ENCODE measurements at places on chromosomes 4 and X.
A peak's percentile ranks its signal among the peaks of the same experiment; 100 is the strongest.

GRCh38 chr4:170169699-170170098 lies 79.9 kb upstream of the AADAT start:
- DNase-seq, result no peak

DNA sequence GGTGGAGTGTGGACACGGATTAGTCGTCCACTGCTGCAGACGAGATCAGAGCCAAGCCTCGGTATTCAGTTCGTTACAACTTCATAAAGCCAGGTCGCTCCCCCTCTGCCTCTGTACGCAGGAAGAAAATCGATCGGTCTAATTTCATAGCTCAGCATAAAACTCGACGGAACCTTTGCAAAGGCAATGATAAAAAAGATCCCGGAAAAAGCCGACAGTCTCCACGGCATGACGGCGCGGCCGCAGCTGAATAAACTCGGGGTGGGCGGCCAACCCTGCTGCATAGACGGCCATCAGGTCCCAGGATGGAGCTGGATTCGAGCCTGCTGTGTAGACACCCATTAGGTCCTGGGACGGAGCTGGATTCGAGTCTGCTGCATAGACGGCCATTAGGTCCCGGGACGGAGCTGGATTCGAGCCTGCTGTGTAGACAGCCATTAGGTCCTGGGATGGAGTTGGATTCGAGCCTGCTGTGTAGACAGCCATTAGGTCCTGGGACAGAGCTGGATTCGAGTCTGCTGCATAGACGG lies 113.8 kb upstream of the PPP2R3B start:
- DNase-seq, result no peak

DNA sequence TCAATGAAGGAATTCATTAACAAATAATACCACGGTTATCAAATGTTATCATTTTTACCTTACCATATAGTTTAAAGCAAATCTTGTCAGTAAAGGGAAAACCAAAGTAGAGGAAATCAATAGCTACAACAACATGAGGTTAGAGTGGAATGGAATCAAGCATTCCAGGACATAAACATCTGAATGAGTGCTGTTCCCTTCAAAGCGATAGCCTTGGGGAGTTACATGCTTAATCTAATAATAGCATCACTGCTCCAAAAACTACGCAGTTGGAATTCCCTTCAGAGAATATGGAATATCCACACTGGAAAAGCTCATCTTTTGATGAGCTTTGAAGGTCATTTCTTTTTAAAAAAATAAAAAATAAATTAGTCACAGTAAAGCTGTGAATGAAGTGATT lies 31.2 kb downstream of the PDE5A start:
- DNase-seq, result no peak

- DNase-seq, result no peak
These were observed 626.7 kb upstream of the BOD1L1 start for GRCh38 chr4:14254252-14254651.

- no peak for DNase-seq
These were observed 110.4 kb upstream of the RXFP1 start for GRCh38 chr4:158411269-158411668.

- DNase-seq, result no peak
These were observed 314.2 kb upstream of the IGFBP7 start for GRCh38 chr4:57424232-57424897.

DNA sequence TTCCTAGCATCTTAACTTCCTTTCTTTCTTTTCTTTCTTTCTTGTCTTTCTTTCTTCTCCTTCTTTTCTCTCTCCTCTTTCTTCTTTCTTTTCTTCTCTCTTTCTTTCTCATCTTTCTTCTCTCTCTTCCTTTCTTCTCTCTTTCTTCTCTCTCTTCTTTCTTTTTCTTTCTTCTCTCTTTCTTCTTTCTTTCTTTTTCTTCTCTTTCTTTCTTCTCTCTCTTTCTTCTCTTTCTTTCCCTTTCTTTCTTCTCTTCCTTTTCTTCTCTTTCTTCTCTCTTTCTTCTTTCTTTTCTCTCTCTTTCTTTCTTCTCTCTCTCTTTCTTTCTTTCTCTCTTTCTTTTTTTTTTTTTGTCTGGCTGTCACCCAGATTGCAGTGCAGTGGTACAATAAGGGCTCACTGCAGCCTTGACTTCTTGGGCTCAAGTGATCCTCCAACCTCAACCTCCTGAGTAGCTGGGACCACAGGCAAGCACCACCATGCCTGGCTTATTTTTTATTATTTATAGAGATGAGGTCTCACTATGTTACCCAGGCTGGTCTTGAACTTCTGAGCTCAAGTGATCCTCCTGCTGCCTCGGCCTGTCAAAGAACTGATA lies 17.5 kb downstream of the NMU start:
- no peak for DNase-seq

GRCh38 chr4:80058740-80059139 lies 14.3 kb downstream of the ANTXR2 start:
- DNase-seq, result peak; percentile 12

DNA sequence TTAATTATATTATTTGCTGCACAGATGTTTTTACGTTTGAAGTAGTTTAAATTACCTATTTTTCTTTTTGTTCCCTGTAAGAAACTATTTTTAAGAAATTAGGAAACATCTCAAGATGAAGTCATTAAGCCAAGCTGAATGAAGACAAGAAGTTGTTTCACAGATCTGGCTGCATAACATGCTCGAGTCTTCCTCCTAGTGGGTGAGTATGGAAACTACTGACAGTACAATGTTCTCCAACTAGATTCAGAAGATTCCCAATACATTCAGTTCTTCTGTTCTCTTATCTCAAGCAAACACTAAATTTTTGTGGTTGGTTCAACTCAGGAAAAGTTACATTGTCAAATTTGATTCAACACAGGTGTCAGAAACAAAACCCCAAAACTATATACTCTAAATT lies 256.8 kb upstream of the VCX start:
- DNase-seq, result no peak

GRCh38 chrX:31893525-31893924 lies 821.7 kb upstream of the FTHL17 start:
- no peak for DNase-seq

DNA sequence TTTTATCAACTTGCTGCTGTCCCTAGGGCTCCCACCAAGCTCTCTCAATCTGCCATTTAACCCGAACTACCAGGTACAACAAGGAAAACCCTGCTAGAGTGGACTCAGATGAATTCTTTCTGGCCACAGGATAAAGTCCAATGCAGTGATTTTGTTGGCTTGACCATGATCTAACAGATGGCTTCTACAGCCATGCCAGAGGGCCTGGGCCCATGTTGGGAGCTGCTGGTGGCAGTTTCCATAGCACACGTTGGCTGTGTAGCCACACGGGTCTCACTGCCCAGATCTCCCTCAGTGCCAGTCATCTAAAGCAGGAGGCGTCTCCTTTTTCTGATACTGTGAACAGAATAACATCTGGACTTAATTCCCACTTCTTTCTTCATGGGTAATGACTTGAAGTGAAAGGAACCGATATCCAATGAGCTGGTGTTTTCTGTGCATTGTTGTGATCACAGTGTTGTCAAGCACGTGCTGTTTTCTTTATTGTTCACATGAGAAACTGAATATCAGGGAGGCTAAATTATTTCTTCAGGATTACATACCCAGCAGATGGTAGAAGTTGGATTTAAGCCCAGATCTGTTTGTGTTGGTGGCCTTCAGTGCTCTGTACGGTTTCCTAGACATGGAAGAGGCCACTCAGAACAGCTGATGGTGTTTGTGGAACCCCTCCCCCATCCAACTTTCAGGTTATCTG lies 85.2 kb upstream of the CLCN4 start:
- DNase-seq, result no peak

Data from T-helper 9 cell (primary cell).